ENCODE measurements at places on chromosomes 5 and 9.

DNA sequence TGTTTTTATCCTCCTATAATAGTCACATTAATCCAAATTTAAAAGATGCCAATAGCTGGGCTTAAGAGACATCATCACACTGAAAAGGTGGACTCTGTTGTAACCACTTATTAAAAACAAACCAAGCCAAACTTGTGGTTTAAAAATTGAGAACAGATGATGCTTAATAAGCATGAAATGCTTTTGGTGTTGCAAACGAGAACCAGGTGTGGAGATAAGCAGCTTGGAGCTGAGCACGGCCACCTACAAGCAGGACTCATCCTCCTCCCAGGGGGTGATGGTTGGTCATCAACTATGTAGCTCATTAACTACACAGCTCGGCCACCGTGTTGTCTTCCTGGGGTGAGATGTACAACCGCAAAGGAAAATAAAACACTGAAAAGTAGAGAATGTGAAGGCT, 154.4 kb downstream of the NPR3 start:
- DNase-seq = no peak

DNA sequence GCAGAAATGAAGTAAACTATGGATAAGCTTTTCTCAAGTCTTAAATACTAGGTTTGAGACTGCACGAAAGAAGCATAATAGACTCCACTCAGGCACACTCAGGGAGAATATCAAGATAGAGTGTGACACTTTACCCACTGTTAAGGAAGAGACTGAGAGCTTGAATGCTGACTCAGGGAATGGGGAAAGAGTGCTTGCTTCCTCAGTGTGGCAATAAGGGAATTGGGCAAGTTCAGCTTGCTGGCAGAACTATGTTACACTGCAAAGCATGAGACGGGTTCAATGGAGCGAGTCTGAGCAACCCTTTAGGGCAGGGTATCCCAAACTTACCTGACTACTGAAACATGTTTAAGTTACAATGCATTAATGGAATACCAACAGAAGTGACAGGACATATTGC, 237.7 kb upstream of the MEF2C start:
- DNase-seq = peak; percentile 46

GRCh38 chr5:74075501-74076484, 449.8 kb downstream of the ARHGEF28 start:
- DNase-seq = no peak

DNA sequence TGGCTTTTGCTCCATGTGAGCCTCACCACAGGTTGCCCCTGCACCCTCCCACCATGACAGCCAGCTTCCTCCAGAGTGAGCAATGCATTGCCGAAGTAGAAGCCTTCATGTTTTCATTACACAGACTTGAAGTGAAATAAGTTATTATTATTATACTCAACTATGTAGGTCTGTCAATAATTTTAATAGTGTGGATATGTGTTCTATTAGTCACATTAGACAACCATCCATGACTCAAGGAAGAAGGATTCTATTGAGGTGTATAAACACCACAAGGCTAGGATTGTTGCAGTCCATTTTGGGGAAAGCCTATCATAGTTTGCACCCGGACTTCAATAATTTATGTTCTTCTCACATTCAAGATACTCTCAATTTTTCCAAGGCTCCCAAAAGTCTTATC, 369.5 kb downstream of the TAF11L14 start:
- DNase-seq = no peak

- DNase-seq = no peak
These were observed 82.2 kb downstream of the SHB start for GRCh38 chr9:37986771-37987258.

DNA sequence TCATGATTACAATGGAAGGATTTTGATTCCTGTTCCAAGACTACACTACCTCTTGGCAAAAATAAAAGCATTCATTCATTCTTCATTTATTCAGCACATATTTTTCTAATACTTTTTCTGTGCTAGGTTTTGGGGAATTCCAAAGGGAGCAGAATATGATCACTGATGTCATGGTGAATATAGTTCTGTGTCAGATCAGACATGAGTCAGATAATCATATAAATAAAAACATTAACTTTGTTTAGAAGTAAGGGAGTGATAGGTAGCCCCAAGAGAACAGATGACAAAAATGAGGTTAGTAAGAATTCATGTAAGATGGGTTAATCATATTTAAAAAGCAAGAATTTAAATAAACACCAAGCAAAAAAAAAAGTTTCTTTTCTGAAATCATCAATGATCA, 94.1 kb upstream of the RANBP6 start:
- no peak for DNase-seq

DNA sequence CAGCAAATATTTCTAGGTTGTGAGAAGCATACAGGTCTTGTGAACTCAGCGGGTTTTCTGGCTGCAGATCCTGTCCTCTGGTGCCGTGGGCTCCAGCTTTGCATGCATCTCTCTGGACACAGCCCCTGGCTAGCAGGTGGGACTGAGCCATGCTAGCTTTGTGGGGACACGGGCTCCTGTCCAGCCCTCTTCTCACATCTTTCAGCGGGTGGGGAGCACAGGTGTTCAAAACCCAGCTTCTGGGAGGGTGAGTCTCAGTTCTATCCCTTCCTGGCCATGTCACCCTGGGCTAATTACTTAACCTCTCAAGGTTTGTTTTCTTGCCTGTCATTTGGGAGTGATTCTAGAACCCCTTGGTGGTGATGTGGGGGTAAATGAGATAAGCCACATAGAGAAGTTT, 162.3 kb downstream of the ICE1 start:
- DNase-seq = no peak

- no peak for DNase-seq
These were observed 102.5 kb upstream of the IFNK start for GRCh38 chr9:27421577-27421976.

- DNase-seq = no peak
These were observed 710.2 kb downstream of the BRINP1 start for GRCh38 chr9:118659011-118659410.

GRCh38 chr9:123044586-123044985, 11.1 kb downstream of the GPR21 start:
- DNase-seq = no peak

GRCh38 chr5:2675548-2675947, 75.9 kb downstream of the IRX2 start:
- DNase-seq = no peak

DNA sequence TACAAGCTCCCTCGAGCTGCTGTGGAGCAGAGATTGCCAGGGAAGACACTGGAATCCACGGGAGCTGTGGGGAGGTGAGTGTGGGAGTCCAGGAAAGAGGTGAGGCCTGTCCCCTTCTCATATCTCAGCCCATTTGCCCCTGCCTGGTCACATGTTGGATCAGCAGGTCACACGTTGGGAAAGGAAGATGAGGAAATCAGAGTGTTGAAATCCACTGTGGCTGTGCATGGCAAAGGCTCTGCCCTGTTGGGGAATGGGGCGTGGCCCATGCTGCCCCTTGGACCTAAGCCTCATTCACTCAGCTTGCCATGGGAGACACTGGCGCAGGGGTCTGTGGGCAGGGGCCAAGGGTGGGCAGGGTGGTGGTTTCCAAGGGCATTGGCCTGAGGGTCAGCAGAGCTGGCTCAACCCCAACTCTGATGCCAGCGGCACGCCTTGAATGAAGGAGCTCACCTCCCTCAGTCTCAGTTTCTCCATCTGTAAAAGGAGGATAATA, 85.4 kb upstream of the CPEB4 start:
- DNase-seq = peak; percentile 53

GRCh38 chr5:32889078-32889477, 178.0 kb downstream of the NPR3 start:
- DNase-seq = no peak

- DNase-seq = peak; percentile 23
These were observed 6.4 kb upstream of the MEF2C start for GRCh38 chr5:88889189-88890069.

- no peak for DNase-seq
These were observed 31.2 kb downstream of the NR3C1 start for GRCh38 chr5:143372187-143372829.

GRCh38 chr5:147538236-147538635, 28.4 kb upstream of the DPYSL3 start:
- DNase-seq = no peak

DNA sequence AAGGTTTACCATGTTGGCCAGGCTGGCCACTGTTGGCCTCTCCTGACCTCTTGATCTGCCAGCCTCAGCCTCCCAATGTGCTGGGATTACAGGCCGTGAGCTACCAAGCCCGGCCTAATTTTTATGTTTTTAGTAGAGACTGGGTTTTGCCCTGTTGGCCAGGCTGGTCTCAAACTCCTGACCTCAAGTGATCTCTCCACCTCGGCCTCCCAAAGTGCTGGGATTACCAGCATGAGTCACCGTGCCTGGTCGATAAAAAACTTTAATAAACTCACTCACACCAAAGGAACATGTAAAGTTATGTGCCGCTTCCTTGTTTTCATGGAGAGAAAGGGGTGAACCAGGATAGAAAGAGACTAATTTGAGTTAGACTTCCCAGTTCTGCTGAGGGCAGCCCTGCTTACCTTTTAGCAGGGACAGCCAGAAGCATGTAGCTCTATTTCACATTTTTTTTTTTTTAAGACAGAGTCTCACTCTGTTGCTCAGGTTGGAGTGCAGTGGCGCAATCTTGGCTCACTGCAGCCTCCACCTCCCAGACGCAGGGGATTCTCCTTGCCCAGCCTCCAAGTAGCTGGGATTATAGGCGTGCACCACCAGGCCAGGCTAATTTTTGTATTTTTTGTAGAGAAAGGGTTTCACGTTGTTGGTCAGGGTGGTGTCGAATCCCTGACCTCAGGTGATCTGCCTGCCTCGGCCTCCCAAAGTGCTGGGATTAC, 11.4 kb upstream of the HAUS6 start:
- no peak for DNase-seq

DNA sequence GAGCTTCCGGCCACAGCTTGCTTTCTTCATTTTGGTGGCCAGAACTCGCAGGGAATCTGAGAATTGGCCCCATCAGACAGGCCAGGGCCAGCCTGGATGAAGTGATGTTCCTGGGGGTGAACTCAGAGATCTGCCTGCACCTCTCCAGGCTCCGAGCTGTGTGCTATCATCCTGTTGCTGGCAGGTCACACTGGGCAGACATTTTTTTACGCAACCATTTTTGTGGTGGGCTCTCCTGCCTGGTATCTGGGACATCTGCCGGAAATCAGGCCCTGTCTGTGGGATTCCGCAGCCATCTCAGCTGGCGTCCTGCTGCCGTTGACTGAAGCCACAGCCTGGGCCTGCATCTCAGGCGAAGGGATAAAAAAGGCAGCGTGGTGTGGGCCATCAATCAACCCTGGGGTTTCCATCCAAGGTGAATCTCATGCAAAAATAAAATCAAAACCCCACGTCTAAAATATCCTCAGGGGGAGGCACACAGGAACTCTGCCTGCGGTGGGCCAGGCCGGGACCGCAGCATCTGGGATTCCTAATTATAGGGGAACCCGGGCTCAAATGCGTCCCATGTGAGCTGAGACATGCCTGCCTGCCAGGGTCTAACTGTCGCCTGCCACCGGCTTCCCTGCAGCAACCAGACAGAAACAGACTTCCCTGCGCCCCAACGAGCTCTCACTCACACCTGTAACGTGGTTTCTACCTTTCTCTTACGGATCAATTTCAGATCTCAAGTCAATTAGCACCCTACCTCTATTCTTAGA, 174.3 kb downstream of the SYK start:
- no peak for DNase-seq

DNA sequence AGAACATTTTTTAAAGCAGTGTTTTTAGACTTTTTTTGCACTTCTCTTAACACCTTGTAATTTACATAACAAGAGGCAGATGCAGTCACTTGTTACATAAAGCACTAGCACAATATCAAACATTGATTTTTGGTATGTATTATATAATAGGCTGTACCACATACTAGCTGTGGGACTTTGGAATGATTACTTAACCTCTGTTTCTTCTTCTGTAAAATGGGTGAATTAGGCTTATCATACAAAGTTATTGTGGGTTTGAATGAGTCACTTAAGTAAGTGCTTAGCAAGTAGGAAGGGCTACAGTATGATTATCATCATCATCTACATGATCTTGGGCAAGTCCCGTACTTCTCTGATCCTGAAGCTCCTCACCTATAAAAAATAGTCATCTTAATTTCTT, 2.1 kb downstream of the FAM81B start:
- DNase-seq = no peak

DNA sequence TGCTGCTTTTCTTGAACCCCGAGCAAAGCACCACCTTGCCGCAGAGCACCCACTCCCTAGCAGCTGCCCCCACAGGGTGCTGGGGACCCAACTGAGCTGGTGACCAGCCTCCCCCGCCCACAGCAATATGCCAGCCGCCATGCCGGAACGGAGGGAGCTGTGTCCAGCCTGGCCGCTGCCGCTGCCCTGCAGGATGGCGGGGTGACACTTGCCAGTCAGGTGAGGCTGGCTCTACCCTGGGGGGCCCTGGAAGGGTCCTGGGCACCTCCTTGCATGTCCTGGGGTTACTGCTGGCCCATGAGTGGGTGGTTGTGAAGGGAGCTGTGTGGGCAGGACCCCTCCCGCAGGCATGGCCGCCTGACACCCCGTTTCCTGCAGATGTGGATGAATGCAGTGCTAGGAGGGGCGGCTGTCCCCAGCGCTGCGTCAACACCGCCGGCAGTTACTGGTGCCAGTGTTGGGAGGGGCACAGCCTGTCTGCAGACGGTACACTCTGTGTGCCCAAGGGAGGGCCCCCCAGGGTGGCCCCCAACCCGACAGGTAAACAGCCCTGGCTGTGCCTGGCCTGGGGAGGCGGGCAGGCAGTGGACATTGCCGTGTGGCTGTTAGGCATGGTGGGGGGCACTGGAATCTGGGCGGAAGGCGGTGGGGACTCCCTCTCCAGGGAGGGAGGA, 7.2 kb downstream of the EGFL7 start:
- no peak for DNase-seq

DNA sequence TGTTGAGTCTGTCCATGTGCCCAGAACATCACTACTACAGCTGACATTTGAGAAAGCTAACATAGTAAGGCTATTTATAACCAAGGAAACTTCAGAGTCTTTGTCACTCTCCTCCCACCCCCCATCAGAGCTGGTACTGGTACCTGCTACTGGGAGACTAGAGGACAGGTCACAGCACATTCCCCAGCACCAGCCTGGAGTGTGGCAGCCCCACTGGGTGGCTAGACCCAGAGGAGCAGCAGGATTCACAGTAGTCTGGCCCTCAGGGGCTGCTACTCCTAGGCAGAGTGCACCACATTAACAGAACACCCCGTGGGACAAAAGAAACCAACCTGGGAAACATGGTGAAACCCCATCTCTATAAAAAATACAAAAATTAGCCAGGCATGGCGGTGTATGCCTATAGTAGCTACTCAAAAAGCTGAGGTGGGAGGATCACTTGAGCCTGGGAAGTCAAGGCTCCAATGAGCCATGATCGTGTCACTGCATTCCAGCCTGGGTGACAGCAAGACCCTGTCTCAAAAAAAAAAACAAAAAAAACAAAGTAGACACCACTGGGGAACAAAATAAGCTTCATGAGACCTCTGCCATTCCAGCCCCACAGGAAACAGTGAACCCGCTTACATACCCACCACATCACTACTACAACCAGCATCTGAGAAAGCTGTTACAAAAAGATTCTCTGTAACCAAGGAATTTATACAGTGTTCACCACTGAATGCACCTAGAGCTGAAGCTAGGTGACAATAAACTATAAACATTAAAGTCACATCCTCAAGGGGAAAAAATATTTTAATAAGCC, 26.3 kb upstream of the PTGER4 start:
- DNase-seq = peak; percentile 37
